ENCODE measurements at places on chromosomes 3 and 15. TPM values are rescaled to one million over a fixed set of nuclear protein-coding genes. Genes with fewer than 3 reads are reported as not detected.

DNA sequence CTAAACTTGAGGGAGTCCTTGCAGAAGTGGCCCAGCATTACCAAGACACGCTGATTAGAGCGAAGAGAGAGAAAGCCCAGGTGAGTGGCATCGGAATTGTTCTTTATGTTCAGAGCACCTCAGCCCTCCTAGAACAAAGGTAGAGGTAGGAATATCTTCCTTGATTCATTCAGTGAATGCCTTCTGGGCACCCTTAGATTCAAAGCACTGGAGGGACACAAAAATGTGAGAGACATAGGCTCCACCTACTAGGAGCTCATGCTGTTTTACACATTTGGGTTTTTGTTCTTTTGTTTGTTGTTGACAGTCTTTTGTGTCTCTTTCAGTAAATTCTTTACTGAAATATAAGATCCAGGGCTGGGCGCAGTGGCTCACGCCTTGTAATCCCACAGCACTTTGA is 68.2 kb downstream of the IQGAP1 start:
- no peak for DNase-seq
- H3K4me3 ChIP-seq, result no peak overlapping the region
- peaks cover 10% of the 10 kb centered on the region for H3K36me3 ChIP-seq
- peaks cover 9% of the 10 kb centered on the region for H3K4me1 ChIP-seq

The UBA3 gene
- total RNA-seq, result 81.5 TPM

DNA sequence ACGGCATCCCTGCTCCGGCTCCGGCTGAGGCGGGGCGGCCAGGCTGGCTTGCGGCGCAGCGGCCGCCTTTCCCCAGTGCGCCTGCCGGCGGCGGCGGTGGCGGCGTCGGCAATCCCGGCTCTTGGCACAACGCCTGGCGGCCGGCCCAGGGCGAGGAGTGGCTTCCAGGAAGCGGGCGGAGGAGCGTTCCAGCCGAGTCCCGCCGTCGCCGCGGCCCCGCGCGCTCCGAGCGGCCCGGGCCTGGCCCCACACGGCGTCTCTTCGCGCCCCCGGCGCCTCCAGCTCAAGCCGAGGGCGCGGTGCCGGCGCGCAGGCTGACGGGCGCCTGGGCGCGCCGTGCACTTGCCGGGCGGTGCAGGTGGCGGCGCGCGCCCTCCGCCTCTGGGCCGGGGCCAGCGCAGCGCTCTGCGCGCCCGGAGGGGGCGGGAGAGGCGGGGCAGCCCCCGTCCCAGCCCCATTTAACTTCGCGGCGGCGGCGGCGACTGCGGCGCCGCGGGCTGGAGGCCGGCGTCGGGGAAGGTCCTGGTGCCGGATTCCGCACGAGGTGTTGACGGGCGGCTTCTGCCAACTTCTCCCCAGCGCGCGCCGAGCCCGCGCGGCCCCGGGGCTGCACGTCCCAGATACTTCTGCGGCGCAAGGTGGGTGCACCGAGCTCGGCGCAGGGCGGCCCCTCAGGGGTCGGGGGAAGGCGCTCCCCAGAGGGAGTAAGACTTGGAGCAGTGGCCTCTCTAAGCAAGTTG is at the start of gene ADAMTSL3:
Gene ADAMTSL3, plus strand, starts transcription at position 485 of the 740 bp plus-strand sequence. CDS start 1,639 bp downstream, outside the sequence.
- no peak within 1 kb of the TSS for H3K27ac ChIP-seq
- H3K27me3 ChIP-seq, result peaks cover 36% of the 10 kb centered on the region
- no peak for DNase-seq
- no peak within 1 kb of the TSS for H3K4me3 ChIP-seq
- no peaks in the 10 kb centered on the region for H3K4me1 ChIP-seq
- H3K36me3 ChIP-seq, result no peaks in the 10 kb centered on the region

GRCh38 chr3:50146316-50146901 is 8.7 kb upstream of the SEMA3F start:
- no peak overlapping the region for H3K4me3 ChIP-seq
- no peaks in the 10 kb centered on the region for H3K36me3 ChIP-seq
- H3K27me3 ChIP-seq, result no peaks in the 10 kb centered on the region
- no peak for DNase-seq

The CRYGS gene
- total RNA-seq, result 7.1 TPM

GRCh38 chr15:74252721-74253120 is 16.6 kb downstream of the CCDC33 start:
- no peak overlapping the region for H3K4me3 ChIP-seq
- no peak for DNase-seq
- no peaks in the 10 kb centered on the region for H3K4me1 ChIP-seq

- no peak overlapping the region for H3K27ac ChIP-seq
- H3K27me3 ChIP-seq, result no peaks in the 10 kb centered on the region
- no peak overlapping the region for H3K4me3 ChIP-seq
- DNase-seq, result no peak
- peaks cover 20% of the 10 kb centered on the region for H3K4me1 ChIP-seq
- H3K36me3 ChIP-seq, result no peaks in the 10 kb centered on the region
These were observed 72.6 kb downstream of the TRAK1 start for GRCh38 chr3:42163622-42164244.

DNA sequence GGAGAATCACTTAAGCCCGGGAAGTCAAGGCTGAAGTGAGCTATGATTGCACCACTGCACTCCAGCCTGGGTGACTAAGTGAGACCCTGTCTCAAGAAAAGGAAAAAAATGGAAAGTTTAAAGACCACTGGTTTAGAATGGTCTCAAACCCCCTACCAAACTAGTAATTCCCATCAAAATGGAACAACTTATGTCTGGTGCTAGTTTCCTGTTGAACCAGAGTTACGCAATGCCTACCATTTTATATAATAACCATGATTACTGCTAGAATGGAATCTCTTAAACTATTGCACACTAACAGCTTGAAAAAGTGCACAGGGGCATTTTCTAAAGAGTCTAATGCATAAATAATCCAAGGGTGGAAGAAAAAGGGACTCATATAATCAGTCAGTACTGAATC is 43.6 kb downstream of the DMXL2 start:
- H3K4me1 ChIP-seq, result no peaks in the 10 kb centered on the region
- H3K4me3 ChIP-seq, result no peak overlapping the region
- H3K36me3 ChIP-seq, result no peaks in the 10 kb centered on the region
- no peak for DNase-seq

The IRAK2 gene
- 9.4 TPM for total RNA-seq

The TPRA1 gene
- 31.1 TPM for total RNA-seq

GRCh38 chr3:100102757-100103156 is 11.5 kb downstream of the FILIP1L start:
- H3K27me3 ChIP-seq, result no peaks in the 10 kb centered on the region
- no peak overlapping the region for H3K4me3 ChIP-seq
- H3K4me1 ChIP-seq, result peaks cover 41% of the 10 kb centered on the region
- no peak overlapping the region for H3K27ac ChIP-seq
- no peak for DNase-seq

- H3K4me1 ChIP-seq, result peaks cover 18% of the 10 kb centered on the region
- H3K36me3 ChIP-seq, result no peaks in the 10 kb centered on the region
- peaks cover 6% of the 10 kb centered on the region for H3K27me3 ChIP-seq
- DNase-seq, result no peak
- no peak overlapping the region for H3K4me3 ChIP-seq
- H3K27ac ChIP-seq, result no peak overlapping the region
These were observed 38.3 kb downstream of the ADGRG7 start for GRCh38 chr3:100647657-100648056.

DNA sequence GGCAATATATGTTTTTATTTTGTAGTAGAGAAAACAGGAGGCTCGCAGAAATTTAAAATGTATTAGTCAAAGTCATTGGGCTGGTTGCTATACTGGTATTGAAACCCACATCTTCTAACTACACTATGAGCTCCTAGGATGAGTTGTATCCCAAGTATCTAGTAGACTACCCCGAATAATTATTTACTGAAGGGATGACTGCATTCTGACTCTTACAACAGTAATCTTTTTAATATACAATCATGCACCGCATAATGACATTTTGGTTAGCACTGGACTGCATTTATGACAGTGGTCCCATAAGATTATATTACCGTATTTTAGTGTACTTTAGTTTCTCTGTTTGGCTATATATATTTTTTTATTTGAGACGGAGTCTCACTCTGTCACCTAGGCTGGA is 15.3 kb downstream of the PIGB start:
- no peak overlapping the region for H3K4me3 ChIP-seq
- no peak for DNase-seq
- no peak overlapping the region for H3K27ac ChIP-seq
- H3K4me1 ChIP-seq, result no peaks in the 10 kb centered on the region
- H3K36me3 ChIP-seq, result peaks cover 1% of the 10 kb centered on the region
- H3K27me3 ChIP-seq, result no peaks in the 10 kb centered on the region

DNA sequence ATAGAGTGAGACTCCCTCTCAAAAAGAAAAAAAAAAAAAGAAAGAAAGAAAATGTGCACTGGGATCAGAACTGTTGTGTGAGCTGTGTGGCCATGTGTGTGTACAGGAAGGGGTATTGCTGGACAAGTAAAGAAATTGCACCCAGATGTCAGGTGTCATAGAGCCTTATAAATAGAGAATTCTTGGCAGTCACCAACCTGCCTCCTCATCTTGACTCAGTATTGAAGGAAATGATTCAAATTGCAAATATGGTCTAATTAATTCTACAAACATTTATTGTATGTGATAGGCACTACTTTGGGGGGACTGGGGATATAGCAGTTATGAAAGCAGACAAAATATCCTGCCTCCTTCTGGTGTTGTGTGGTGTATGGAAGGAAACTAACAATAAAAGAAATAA is 243.8 kb upstream of the TTC14 start:
- no peak overlapping the region for H3K27ac ChIP-seq
- H3K36me3 ChIP-seq, result no peaks in the 10 kb centered on the region
- no peak overlapping the region for H3K4me3 ChIP-seq
- H3K4me1 ChIP-seq, result no peaks in the 10 kb centered on the region
- no peaks in the 10 kb centered on the region for H3K27me3 ChIP-seq
- no peak for DNase-seq

- no peak for DNase-seq
- H3K27me3 ChIP-seq, result no peaks in the 10 kb centered on the region
- H3K4me1 ChIP-seq, result peaks cover 5% of the 10 kb centered on the region
- no peaks in the 10 kb centered on the region for H3K36me3 ChIP-seq
- H3K27ac ChIP-seq, result no peak overlapping the region
These were observed 109.4 kb upstream of the TNIK start for GRCh38 chr3:171569571-171570132.

DNA sequence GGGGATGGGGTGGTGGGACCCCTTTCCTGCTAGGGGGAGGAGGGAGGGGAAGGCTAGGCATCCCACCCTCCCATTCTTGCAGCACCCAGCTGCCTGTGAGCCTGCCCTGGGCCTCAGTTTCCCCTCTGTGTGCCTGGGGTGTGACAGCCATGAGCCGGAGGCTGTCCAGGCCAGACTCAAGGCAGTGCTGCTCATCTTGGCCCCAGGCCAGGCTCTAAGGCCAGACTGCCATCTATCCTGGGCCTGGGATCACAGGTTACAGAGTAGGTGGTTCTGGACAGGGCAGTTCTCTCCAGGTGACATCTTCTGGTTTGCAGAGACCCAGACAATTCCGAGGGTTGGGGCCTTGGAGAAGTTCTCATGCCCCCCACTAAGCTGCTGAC is 3.3 kb upstream of the VILL start:
- no peak overlapping the region for H3K4me3 ChIP-seq
- no peaks in the 10 kb centered on the region for H3K36me3 ChIP-seq
- DNase-seq, result no peak
- H3K27me3 ChIP-seq, result no peaks in the 10 kb centered on the region
- H3K27ac ChIP-seq, result no peak overlapping the region
- no peaks in the 10 kb centered on the region for H3K4me1 ChIP-seq

The INSYN1 gene
- total RNA-seq, result not detected

GRCh38 chr3:195849322-195850074 is 37.8 kb upstream of the MUC4 start:
- H3K27ac ChIP-seq, result no peak overlapping the region
- peaks cover 8% of the 10 kb centered on the region for H3K27me3 ChIP-seq
- peaks cover 19% of the 10 kb centered on the region for H3K4me1 ChIP-seq

The GOLGA8M gene
- 0.89 TPM for total RNA-seq

DNA sequence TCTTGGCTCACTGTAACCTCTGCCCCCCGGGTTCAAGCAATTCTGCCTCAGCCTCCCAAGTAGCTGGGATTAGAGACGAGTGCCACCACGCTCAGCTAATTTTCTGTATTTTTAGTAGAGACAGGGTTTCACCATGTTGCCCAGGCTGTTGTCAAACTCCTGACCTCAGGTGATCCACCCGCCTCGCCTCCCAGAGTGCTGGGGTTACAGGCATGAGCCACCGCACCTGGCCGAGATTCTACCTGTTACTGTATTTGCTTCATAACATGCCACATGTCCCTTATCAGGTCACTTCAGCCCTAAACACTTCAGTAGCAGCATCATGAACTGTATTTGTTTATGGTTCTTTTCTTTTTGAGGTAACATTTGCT is 7.5 kb upstream of the LCTL start:
- H3K4me3 ChIP-seq, result no peak overlapping the region
- H3K27me3 ChIP-seq, result no peaks in the 10 kb centered on the region
- H3K36me3 ChIP-seq, result no peaks in the 10 kb centered on the region
- DNase-seq, result no peak
- H3K4me1 ChIP-seq, result peaks cover 20% of the 10 kb centered on the region

GRCh38 chr3:185924375-185924774 is 13.4 kb downstream of the TRA2B start:
- H3K27me3 ChIP-seq, result no peaks in the 10 kb centered on the region
- DNase-seq, result no peak
- peaks cover 24% of the 10 kb centered on the region for H3K36me3 ChIP-seq
- H3K4me1 ChIP-seq, result peaks cover 67% of the 10 kb centered on the region
- no peak overlapping the region for H3K4me3 ChIP-seq
- peak overlapping the region; percentile 56 for H3K27ac ChIP-seq

DNA sequence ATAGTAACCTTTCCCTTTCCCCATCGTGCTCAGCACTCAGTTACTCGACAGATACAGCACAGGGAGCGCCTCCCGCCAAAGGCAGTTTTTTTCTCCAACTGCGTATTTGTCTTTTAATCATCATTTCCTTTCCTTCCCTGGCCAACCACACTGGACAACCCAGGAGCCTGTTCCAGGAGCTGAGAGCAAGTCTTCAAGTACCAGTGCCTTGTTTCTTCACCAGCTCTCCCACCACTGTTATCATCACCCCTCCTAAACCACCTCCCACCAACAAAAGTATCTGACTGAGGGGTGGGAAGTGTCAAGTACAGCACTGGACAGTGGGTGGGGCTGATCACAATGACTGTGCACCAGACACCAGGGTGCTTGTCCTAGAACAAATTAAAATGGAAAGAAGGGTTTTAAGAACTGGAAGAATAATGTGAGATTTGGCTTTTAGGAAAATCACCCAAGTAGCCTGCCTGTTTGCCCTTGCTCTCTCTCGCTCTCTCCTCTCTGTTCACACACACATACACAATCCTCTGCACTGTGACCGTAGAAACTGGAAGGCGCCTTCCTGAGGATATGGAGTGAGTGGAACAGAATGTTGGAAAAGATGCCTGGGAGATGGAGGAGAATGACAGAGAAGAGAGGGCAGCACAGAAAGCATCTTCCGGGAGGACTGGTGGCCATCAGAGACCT is 126.3 kb downstream of the TNIK start:
- H3K36me3 ChIP-seq, result peaks cover under 1% of the 10 kb centered on the region
- peaks cover 32% of the 10 kb centered on the region for H3K4me1 ChIP-seq
- no peak overlapping the region for H3K27ac ChIP-seq
- DNase-seq, result no peak

GRCh38 chr15:38053205-38053604 is 118.8 kb downstream of the TMCO5A start:
- no peak for DNase-seq
- no peaks in the 10 kb centered on the region for H3K4me1 ChIP-seq
- no peak overlapping the region for H3K4me3 ChIP-seq
- peaks cover 13% of the 10 kb centered on the region for H3K27me3 ChIP-seq
- peak overlapping the region; percentile 43 for H3K27ac ChIP-seq
- H3K36me3 ChIP-seq, result no peaks in the 10 kb centered on the region

GRCh38 chr3:135490219-135490915 is 475.2 kb upstream of the PPP2R3A start:
- H3K4me1 ChIP-seq, result no peaks in the 10 kb centered on the region
- no peak for DNase-seq
- H3K4me3 ChIP-seq, result no peak overlapping the region
- H3K27ac ChIP-seq, result no peak overlapping the region
- no peaks in the 10 kb centered on the region for H3K36me3 ChIP-seq

- H3K4me1 ChIP-seq, result no peaks in the 10 kb centered on the region
- no peak overlapping the region for H3K27ac ChIP-seq
- peaks cover 6% of the 10 kb centered on the region for H3K27me3 ChIP-seq
- no peak for DNase-seq
These were observed 60.5 kb downstream of the NR2F2 start for GRCh38 chr15:96390986-96391385.
